ENCODE measurements at places on chromosomes 4 and X. TPM values are rescaled to one million over a fixed set of nuclear protein-coding genes. Genes with fewer than 3 reads are reported as not detected.

Gene CXCR3
- polyA plus RNA-seq = not detected

Gene CRLF2
- polyA plus RNA-seq = 0.25 TPM

Gene CPZ
- polyA plus RNA-seq = 0.21 TPM

Gene MAGEA2B
- polyA plus RNA-seq = not detected

Gene FAM9B
- polyA plus RNA-seq = not detected

Gene MUC7
- not detected for polyA plus RNA-seq

Gene ABHD18
- polyA plus RNA-seq = 4.6 TPM

Gene SSX2B
- not detected for polyA plus RNA-seq

Gene HOPX
- polyA plus RNA-seq = not detected

Gene OTUD6A
- not detected for polyA plus RNA-seq

Gene RNF150
- polyA plus RNA-seq = 0.21 TPM

Gene PABPC5
- polyA plus RNA-seq = not detected

Gene USP17L19
- not detected for polyA plus RNA-seq

Gene IL1RAPL2
- not detected for polyA plus RNA-seq

Gene LAP3
- 45.9 TPM for polyA plus RNA-seq

Gene SLC25A53
- 4.9 TPM for polyA plus RNA-seq

Gene MAGEB16
- not detected for polyA plus RNA-seq

Gene RASSF6
- polyA plus RNA-seq = 1.8 TPM

Gene SPACA5
- polyA plus RNA-seq = not detected

Gene IL21
- not detected for polyA plus RNA-seq

Gene PPAT
- polyA plus RNA-seq = 22.2 TPM

Gene AKAP4
- polyA plus RNA-seq = not detected

Gene FRMPD3
- polyA plus RNA-seq = 0.05 TPM

Gene CLCN4
- 2.9 TPM for polyA plus RNA-seq

Gene MAGEB10
- not detected for polyA plus RNA-seq

Gene DNAAF6
- polyA plus RNA-seq = not detected

Gene POF1B
- polyA plus RNA-seq = 3.8 TPM

Gene SPATA4
- 0.18 TPM for polyA plus RNA-seq

Gene S100G
- polyA plus RNA-seq = not detected

Gene STS
- polyA plus RNA-seq = 2.3 TPM

Gene MAMLD1
- polyA plus RNA-seq = 2.5 TPM

Gene FABP2
- polyA plus RNA-seq = not detected

Gene AR
- polyA plus RNA-seq = 2.2 TPM

Gene TRPC5OS
- polyA plus RNA-seq = not detected

Gene GSX2
- polyA plus RNA-seq = not detected

Gene SSX1
- not detected for polyA plus RNA-seq

Gene MCUB
- 14.6 TPM for polyA plus RNA-seq

Gene SMIM10L2A
- polyA plus RNA-seq = 0.37 TPM

Gene JAKMIP1
- not detected for polyA plus RNA-seq

Gene GPRASP1
- 0.50 TPM for polyA plus RNA-seq

Gene TLR6
- 5.9 TPM for polyA plus RNA-seq

Gene TRMT44
- polyA plus RNA-seq = 5.0 TPM

Gene SRPK3
- 0.05 TPM for polyA plus RNA-seq

Gene UGT2B15
- polyA plus RNA-seq = 0.08 TPM

Gene SATL1
- polyA plus RNA-seq = 0.03 TPM

Gene ANOS1
- not detected for polyA plus RNA-seq

Gene SLC10A6
- not detected for polyA plus RNA-seq

Gene KLHL13
- 0.82 TPM for polyA plus RNA-seq

Gene C4orf51
- polyA plus RNA-seq = not detected

Gene SYTL4
- 3.6 TPM for polyA plus RNA-seq

Gene TEX13A
- not detected for polyA plus RNA-seq

Gene ASB12
- polyA plus RNA-seq = not detected
